ENCODE measurements at places on chromosomes 6 and 20.

DNA sequence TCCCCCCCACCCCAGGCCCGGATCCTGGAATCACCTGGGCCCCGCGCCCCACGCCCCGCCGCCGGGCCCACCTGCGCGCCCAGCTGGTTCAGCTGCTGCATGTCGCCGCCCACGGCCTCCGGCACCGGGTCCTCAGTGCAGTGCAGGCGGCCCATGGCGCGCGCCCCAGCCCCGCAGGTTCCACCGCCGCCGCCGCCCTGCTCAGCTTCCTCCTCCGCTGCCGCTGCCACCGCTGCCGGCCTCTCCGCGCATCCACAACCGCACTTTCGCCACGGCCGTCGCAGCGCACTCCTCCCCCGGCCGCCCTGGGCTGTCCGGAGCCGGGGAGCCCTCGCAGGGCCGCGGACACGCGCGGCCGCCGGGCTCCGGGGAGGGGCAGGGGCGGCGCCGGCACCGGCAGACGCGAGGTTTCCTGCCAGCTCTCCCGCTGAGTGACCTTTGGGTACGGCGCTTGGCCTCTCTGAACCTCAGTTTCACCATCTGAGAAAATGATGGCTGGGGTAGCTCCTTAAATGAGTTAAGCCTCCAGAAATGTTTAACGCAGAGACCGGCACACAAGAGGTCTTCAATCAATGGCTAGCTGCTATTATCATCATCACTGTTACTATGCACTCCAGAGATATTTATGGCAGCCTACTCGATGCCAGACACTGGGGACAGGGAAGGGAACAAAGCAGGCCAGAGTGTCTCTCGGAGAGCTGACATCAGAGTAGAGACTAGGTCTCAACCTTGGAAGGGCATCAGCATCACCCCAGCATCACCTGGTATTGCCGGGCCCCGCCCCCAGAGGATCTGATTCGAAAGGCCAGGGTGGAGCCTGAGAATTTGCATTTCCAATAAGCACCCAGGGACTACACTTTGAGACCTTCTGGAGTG lies at the start of gene COMMD7:
COMMD7 (minus strand) TSS at position 231 of the 876 bp plus-strand sequence; CDS start at position 155, 76 bp downstream.
- DNase-seq = peak; percentile 59

DNA sequence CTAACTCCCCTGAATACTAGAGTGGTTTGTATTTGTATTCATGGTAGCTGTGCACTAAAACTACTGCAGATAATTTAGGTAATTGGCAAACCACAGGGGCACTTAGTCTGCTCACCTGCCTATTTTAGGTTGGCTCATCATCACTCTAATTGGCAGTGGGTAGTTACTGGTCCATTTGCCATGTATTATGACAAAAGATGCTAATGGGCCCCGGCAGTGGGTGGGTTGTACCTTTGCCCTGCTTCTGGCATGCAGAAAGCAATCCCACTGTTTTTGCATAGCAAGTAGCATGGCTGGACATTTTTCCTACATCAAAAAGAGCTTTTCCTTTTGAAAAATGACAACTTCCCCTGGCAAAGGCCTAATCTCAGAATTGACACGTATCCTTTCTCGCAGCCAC lies 741.4 kb upstream of the MAP3K7 start:
- DNase-seq = peak; percentile 99

- no peak for DNase-seq
Observed at GRCh38 chr6:140101367-140101766, 726.9 kb upstream of the CITED2 start.

DNA sequence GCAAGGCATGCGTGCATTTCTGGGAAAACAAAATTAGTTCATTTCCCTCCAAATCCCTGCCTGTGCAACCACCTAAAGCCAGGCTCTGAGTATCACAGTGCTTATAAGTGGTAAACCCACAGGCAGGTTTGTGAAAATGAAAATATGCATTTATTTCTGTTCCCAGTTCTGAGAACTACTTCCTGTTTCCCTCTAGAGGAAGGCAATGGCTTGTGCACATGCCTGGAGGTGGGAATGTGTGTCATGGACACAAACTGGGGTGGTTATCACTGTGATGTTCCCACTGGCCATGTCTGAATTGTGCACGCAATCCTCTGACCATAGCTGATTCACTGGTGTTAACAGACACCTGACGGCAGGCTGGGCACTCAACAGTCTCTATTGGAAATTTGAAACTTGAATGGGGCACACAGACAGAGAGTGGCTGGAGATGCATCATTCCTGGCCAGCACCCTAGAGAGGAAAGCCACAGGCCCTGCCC lies 26.3 kb downstream of the FAM110A start:
- DNase-seq = no peak

- DNase-seq = no peak
Observed at GRCh38 chr20:44075191-44075949, 111.6 kb downstream of the JPH2 start.

- DNase-seq = peak; percentile 18
Observed at GRCh38 chr20:1946762-1947534, 46.9 kb downstream of the PDYN start.

DNA sequence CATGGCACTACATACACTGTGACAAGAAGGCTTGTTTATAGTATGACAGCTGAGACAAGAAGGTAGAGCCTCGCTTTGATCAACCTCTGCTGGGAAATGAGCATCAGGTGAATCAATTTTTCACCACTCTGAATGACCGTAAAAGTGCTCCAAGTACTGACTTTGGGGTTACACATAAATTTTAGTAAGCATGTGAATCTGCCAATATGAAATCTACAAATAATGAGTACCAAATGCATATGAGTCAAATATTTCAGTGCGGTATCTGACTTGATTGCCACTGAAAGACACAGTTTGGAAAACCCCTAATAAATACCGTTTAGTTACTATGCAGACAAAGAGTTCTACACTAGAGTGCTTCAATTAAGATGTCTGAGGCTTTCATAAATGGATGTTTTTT lies 77.8 kb downstream of the ATG5 start:
- DNase-seq = no peak

GRCh38 chr20:646107-646867 lies 6.7 kb downstream of the SRXN1 start:
- DNase-seq = no peak

GRCh38 chr6:13205106-13205505 lies 123.2 kb downstream of the TBC1D7 start:
- DNase-seq = no peak

DNA sequence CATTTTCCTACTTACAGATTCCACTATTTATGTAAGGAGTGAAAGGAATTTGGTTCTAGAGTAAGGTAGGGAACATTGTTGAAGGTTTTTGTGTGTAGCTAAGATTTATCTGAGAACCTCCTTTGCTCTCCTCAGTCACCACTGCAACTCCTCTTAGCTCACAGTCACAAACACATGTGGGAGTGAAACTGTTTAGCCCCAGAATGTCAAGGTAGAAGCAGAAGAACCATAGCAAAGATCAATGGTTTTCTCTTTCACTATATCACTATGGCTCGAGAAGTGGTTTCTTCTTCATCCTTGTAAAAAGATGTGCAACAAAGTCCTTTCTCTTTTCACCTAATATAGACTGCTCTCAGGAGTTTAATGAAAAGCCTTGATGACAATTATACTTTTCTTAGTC lies 6.5 kb upstream of the DEFB112 start:
- no peak for DNase-seq

DNA sequence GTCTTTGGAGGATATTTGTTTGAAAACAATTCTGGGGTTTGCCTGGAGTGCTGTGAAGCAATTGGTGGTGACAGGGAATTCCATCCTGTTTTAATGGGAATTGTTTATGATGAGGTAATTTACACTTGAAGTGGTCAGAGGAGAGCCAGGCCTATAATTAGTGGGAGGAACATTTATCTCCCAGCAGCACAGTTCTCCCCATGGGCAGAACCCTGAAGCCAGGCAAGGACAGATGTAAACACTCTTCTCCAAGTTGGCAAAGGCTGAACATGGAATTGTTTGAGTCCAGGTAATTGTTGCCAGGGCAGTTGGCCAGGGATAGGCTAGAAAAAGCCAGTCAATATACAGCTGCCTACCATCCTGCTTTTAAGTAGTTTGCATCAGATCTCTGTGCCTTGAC lies 789.7 kb downstream of the FRK start:
- peak; percentile 98 for DNase-seq

- DNase-seq = peak; percentile 61
Observed at GRCh38 chr6:96899019-96899418, 1.3 kb upstream of the NDUFAF4 start.

- DNase-seq = no peak
Observed at GRCh38 chr6:126682440-126682839, 342.5 kb downstream of the CENPW start.

DNA sequence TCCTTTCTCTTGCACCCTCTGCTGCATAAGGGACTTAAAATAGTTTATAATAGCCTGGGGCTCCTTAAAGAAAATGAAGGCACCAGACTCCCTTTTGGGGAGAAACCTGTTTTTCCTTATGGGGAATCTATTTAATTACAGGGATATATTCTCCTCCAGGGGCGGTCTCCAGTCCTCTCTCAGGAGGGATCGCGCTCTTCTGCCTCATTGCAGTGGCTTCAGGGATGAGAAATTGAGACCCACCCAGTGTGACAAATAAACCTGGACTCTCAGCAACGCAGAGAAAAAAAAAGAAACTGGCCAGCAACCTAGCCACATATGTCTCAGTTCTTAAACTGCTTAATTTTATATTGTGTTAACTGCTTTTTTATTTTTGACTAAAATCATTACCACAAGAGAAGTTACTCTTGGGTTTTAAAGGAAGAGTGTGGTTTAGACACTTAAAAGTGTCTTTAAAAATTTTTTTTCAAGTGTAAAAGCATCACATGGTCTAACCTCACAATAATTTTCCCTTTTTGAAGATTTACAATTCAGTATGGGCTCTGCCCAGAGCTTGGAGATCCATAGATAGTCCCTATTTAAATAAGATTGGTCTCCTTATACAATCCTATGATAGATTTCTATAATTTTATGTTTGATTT lies 11.7 kb upstream of the GOPC start:
- no peak for DNase-seq

DNA sequence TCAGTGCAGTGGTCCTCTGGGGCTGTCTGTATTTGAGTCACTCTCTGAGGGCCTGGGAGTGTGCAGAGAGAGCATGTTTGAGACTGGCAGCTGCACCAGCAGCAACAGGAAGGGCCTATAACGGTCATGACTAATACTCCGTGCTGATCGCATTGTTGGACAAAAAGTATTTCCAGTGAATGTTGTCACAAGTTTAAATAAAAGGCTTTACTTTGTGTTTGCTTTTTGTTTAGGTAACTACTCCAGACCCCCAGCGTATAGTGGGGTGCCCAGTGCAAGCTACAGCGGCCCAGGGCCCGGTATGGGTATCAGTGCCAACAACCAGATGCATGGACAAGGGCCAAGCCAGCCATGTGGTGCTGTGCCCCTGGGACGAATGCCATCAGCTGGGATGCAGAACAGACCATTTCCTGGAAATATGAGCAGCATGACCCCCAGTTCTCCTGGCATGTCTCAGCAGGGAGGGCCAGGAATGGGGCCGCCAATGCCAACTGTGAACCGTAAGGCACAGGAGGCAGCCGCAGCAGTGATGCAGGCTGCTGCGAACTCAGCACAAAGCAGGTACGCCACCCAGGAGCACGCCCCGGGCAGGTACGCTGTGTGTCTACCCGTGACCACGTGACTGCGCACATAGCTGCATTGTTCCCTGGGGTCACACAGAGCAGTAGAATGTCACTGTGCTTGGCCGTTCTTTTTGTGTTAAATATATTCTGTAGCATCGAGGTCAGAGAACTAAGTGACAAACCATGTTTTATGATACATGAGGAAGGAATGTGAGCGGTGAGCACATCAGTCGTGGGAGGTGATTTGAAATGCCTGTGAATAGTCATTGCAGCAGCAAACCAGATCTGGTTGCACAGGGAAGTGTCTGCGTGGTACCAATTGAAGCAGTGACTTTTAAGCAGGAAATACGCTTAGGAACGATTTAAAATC lies 174.7 kb downstream of the TMEM242 start:
- DNase-seq = no peak

DNA sequence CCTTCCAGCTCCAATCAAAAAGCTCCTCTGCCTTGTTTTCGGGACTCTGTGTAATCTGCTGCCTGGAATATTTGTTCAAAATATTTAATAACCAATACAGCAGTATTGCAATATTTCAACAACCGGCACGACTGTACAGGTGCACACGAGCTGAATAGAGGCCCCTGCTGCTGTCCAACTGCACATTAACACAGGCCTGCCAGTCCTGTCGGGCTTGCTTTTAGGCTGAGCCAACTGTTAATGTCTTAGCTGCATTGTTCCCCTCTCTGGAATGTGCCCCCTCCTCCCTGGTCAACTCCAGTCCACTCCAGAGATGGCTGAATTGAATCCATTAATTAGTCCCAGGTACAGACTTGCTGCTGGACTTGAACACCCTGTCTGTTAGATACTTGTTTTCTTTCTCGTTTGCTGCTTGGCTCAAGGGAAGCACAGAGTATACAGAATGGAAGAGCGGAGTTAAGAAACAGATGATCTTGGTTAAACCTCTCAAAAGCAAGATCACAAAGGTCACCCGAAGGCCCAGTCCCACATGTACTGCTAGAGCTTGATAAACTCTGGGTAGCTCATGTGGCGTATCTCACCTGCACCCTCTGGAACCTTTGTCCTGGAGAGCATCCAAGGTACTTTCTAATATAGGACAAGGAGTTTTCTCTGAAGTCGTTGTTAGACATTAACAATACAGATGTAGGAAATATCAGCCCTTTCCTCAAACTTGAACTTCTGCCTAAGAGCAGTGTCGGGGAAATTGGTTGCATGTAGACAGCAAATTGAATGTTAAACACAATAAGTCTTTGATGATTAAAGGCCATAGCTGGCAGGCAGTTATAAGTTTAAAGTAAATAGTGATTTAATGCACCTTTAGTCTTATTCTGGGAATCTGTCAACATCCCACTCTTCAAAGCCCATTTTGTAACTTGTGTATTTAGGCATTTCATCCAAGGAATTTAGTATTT lies 31.9 kb downstream of the SHLD1 start:
- DNase-seq = no peak

GRCh38 chr6:139763468-139764210 lies 389.2 kb upstream of the CITED2 start:
- DNase-seq = no peak

DNA sequence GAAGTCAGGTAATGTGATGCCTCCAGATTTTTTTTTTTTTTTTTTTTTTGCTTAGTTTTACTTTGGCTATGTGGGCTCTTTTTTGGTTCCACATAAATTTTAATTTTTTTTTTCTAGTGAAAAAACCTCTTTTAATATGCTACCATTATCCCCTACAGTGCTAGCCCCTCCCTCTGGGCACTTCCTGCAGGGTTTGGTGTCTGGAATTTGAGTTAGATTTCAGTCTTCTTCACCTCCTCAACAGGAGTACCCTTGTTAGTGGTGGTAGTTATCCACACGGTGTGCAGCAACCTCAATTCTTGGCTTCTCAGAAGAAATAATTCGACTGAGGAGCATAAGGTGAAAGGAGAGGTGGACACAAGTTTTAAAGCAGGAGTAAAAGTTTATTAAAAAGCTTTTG lies 128.8 kb upstream of the SYNCRIP start:
- DNase-seq = no peak

Measured in NCI-H1105 treated with DMSO at 0.1 percent for 48 hours (cell line).